ENCODE measurements at places on chromosomes 2 and 18.

DNA sequence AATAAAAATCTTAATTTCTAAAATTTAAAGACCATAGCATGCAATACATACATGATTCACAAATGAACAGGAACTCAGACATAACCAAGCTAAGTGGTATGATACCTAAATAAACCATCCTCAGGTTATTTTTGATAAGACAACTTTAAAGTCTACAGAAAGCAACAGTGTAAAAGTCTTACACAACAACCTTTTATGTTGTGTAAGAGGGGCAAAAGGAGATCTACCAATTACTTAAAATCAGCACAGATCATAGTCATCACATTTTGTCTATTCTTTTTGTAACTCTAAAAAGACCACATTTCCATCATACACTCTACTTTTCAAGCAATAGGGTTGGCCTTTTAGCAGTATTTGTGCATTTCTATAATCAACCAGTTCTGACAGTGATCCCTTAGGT, 16.3 kb downstream of the SP3 start:
- no peak for DNase-seq

DNA sequence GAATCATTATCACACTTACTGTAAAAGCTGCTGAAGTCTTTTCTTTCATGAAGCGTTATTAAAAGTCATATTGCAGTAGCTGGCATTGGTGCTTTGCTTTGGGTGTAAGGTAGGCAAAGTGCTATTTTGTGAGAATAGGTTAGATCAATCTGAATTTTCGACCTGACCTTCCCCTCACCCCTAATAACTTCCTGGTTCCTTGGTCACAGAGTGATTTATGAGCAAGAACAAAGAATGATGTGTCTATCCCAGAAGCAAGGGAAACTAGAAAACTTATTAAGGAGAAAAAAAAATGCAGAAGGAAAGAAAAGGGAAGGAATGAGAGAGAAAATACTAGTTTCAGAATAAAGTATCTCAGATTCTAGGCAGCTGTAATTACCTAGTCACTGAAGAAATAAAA, 163.1 kb upstream of the MEIS1 start:
- DNase-seq = no peak

DNA sequence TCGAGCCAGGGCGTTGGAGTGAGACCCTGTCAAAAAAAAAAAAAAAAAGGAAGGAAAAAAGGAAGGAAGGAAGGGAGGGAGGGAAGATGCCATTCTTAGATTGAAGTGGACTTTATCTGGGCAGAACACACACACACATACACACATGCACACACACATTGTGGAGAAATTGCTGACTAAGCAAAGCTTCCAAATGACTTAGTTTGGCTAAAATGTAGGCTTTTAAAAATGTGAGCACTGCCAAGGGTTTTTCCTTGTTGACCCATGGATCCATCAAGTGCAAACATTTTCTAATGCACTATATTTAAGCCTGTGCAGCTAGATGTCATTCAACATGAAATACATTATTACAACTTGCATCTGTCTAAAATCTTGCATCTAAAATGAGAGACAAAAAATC, 564 bp upstream of the TTR start:
- DNase-seq = no peak

DNA sequence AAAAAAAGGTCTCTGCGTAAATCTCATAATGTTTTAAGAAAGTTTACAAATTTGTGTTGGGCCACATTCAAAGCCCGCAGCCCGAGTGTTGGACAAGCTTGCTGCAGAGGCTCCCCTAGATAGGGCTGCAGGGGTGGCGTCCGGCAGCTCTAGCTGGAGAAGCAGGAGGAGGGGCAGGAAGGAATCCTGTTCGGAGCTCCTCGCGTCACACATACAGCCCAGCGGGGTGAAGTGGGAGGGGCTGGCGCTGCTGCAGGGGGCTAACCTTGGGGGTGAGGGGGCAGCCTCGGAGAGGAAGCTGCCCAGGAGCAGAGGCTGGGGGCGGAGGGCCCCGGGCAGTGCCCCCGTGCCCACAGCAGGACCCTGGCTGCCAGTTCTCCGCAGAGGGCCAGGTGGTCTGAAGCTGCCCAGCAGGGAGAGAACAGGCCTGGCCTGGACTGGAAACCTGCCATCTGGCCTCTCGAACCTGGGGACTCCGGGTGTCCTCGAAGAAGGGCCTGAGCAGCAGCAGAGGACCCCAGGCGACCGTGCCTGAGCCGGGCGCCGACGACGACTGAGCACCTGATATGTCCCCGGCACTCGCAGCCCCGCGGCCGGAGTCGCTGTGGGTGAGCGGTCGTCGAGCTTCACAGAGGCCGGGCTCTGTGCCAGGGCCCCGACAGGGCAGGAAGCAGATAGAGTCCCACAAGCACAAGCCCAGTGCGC, 2.6 kb upstream of the GPR35 start:
- DNase-seq = no peak

GRCh38 chr2:167607211-167607610, 640.2 kb downstream of the STK39 start:
- DNase-seq = no peak

- no peak for DNase-seq
These were observed 19.7 kb upstream of the AFF3 start for GRCh38 chr2:100161945-100162620.

DNA sequence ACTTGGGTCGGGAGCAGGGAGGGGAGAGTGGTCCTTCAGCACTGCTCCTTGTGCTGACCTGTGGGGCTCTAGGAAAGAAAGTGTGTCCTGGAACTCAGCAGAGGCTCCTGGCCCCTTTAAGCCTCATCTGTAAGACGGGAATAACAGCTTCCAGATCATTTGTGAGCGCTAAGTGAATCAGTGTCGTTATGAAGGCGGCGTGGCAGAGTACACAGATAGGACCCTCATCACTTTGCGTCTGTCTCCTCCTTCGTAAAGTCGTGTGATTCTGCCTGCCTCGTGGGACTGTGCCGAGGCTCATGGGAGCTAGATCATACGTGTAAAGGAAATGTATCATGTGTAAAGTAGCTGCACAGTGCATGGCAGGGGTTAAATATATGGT, 18.6 kb downstream of the COLEC11 start:
- DNase-seq = no peak

- no peak for DNase-seq
These were observed 10.2 kb downstream of the SP110 start for GRCh38 chr2:230209422-230210051.

- DNase-seq = no peak
These were observed 50.9 kb upstream of the ATL2 start for GRCh38 chr2:38427936-38428335.

DNA sequence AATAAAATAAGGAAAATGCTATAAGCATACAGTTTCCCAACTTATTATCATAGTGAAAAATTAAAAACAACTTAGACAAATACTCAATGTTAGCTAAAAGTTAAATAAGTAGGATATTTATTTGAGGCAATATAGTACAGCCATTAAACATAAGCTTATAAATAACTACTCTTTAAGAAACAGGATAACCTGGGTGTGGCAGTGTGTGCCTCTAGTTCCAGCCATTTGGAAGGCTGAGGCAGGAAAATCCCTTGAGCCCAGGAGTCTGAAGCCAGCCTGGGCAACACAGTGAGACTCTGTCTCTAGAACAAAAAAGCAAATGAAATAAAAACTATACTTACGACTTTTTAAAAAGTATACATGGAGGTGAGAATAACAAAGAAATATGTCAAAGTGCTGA, 39.7 kb downstream of the VIL1 start:
- DNase-seq = no peak

All from liver (tissue), 10 donors.